ENCODE measurements at places on chromosomes 7 and 10. TPM values are rescaled to one million over a fixed set of nuclear protein-coding genes. Genes with fewer than 3 reads are reported as not detected.

Gene IPMK
- total RNA-seq, result 5.5 TPM

Gene SP8
- not detected for total RNA-seq

Gene ZNF518A
- total RNA-seq, result 29.5 TPM

Gene SSC4D
- total RNA-seq, result 2.1 TPM

Gene PTPRE
- total RNA-seq, result 60.7 TPM

Gene WDR86
- 1.1 TPM for total RNA-seq

- H3K27me3 ChIP-seq, result no peaks in the 10 kb centered on the region
- H3K36me3 ChIP-seq, result no peaks in the 10 kb centered on the region
- H3K4me1 ChIP-seq, result peaks cover 47% of the 10 kb centered on the region
- DNase-seq, result no peak
- no peak overlapping the region for H3K4me3 ChIP-seq
- no peak overlapping the region for H3K27ac ChIP-seq
Measured at GRCh38 chr10:28564905-28565304, 32.0 kb downstream of the WAC start.

- peaks cover 10% of the 10 kb centered on the region for H3K4me1 ChIP-seq
- peaks cover 12% of the 10 kb centered on the region for H3K36me3 ChIP-seq
- no peak overlapping the region for H3K4me3 ChIP-seq
- no peak overlapping the region for H3K27ac ChIP-seq
- DNase-seq, result no peak
Measured at GRCh38 chr10:27531336-27531847, 27.3 kb downstream of the RAB18 start.

- peak overlapping the region; percentile 9 for H3K4me3 ChIP-seq
- DNase-seq, result peak; percentile 71
- no peaks in the 10 kb centered on the region for H3K36me3 ChIP-seq
- peak overlapping the region; percentile 63 for H3K27ac ChIP-seq
Measured at GRCh38 chr7:106065575-106066500, 46.3 kb downstream of the SYPL1 start.
